HS-5 (cell line): ENCODE measurements at places on chromosomes 1 and 21.

GRCh38 chr1:176220100-176220689 lies 13.1 kb upstream of the COP1 start:
- no peak for DNase-seq

- DNase-seq = no peak
Observed at GRCh38 chr1:190124068-190124467, 353.6 kb downstream of the BRINP3 start.

GRCh38 chr1:59266180-59266926 lies 30.5 kb upstream of the FGGY start:
- no peak for DNase-seq

DNA sequence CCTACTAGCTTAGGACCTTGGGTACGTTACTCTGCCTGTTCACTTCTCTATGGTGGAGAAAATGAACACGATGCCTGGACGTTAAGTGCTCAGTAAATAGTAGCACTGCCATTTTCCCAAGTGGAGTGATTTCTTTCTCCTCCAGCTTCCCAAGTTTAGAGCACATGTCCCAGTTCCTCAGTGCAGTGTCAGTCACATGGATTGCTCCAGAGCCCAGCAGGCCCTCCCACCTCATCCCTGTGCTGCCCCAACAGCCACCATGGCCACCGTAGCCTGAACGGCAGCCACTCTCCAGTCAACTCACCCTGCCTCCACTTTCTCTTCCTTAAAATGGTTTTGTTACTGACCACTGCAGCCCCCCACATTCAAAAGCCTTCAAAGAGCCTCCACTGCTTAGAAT lies 8.5 kb downstream of the STMN1 start:
- DNase-seq = no peak

GRCh38 chr1:193062698-193063463 lies 3.5 kb downstream of the RO60 start:
- no peak for DNase-seq

DNA sequence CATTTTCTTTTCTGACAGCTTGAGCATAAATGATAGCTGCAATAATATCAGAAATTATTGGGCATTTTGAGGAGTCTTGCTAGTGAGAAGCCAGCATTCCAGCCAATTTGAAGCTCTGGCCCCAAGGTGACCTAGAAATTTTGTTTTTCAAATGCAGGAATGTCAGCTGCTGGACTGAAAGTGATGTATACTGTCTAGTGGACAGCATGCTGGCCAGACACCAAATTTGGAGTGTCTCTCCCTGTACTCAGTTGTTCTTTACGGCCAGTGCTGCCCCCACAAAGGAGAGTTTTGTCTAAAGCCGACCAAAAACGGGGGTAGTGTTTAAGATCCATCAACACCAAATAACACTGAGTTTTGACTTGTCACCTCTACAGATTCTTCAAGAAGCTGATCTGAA lies 5.2 kb downstream of the RGS7 start:
- DNase-seq = no peak

DNA sequence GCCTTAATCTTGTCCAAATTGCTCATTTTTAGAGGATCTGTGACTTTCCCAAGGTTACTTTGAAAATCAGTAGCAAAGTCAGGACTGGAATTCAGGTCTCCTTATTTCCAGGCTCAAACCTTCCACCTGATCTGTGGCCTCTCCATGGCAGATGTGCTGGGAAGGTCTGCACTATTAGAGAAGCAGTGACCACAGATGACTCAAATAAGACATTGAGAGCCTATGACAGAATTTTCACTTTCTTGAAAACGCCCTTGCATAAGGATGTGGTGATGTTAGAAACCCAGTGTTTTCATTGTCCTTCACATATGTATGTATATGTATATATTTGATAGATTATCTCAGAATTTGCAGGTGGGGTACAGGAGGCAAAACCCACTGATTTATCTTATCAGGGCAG lies 45.3 kb downstream of the TTC39A start:
- no peak for DNase-seq

GRCh38 chr1:66346873-66347272 lies 187.1 kb upstream of the SGIP1 start:
- no peak for DNase-seq

DNA sequence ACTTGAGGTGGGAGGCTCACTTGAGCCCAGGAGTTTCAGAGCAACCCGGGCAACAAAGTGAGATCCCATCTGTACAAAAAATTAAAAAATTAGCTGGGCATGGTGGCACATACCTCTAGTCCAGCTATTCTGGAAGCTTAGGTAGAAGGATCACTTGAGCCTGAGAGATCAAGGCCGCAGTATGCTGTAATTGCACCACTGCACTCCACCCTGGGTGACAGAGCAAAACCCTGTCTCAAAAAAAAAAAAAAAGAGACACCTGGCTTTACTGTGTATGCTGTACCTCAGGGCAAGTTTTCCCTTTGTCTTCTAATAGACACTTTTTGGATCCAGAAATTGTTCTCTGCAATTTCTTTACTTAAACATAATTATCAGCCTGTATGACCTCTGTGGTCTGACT lies 23.1 kb upstream of the RCC1 start:
- DNase-seq = no peak

- DNase-seq = no peak
Observed at GRCh38 chr1:173005196-173005864, 45.4 kb downstream of the TNFSF18 start.

DNA sequence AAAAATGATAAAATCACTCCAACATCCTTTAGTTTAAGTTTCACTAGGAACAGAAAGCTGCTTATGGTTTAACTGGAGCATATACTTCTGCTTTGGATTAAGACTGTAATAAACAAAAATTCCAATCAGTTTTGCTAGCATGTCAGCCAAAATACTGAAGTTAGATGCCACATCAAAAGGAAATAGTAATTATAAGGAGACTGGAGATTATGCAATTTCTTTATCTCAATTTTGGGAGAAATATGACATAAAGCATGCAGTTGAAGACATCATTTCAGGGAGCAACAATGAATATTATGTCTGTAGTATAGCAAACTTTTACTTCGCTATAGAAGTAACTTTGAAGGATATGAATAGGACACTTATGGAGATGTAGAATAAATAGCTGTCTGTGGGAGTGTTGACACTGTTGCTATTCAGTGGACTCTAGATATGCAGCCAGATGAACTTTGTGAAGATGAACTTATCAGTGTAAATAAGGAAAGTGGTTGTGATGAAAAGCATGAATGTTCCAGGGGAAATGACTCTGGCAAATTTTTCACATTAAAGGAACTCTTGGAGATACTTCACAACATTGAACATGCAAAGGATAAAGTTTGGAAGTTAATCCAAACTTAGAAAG lies 107.8 kb downstream of the RABGAP1L start:
- DNase-seq = no peak

DNA sequence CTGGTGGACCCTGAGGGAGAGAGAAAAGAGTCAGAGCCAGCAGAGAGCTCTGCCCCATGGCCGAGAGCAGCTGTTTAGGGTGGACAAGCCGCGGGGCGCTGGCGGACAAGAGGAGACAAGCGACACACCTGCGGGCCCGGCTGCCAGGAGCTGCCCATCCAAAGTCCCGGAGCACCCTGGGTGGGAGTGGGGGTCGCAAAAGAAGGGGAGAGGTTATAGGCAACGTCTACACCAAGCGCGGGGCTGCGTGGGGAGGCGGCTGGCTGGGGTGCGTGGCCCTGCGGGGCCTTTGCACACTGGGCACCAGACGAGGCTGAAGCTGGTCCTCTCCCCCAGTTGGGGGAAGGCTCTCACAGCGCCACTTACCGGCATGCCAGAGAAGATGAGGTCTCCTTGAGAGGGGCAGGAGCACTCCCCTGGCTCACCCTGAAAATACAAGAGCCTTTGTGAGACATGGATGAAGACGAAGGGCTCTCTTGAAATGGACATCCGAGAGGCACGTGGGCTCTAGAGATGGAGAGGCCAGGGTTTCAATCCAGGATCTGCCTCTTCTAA lies 24.1 kb downstream of the COL16A1 start:
- no peak for DNase-seq

GRCh38 chr21:45256912-45257672 lies 30.6 kb downstream of the POFUT2 start:
- DNase-seq = no peak

DNA sequence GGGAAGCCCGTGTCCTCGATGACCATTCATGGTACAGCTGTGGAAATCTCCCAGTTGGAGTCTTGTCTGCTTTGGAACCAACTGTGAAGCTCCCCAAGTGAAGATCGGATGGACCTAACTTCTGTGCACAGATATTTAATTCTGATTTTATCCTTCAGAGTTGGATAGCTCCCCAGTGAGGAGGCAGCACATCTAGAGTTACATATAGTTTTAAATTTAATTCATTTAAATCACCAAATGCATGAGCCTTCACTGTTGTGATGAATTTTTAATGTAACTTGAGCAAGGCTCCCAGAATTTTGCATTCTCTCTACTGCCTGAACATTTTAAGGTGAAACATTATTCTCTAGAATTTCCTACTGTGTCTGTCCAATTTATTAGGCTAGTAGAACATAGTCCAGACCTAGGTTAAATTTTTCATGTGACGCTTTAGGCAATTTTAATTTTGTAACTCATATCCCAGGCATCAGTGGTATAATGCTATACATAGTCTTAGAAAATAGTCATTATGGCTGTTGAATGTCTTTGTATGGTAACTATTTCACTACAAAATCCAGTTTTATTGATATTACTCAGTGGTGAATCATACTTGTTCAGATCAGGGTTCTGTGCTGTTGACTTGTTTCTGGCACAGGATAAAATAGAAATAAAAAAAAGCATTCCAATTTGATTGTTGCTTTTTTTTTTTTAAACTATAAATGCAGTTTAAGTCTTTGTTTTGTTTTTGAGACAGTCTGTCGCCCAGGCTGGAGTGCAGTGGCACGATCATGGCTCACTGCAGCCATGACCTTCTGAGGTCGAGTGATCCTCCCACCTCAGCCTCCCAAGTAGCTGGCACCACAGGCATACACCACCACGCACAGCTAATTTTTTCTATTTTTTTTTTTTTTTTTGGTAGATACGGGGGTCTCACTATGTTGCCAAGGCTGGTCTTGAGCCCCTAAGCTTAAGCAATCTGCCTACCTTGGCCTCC lies 66.9 kb downstream of the PRDM2 start:
- peak; percentile 76 for DNase-seq

GRCh38 chr1:72010094-72010431 lies 272.3 kb downstream of the NEGR1 start:
- DNase-seq = no peak

DNA sequence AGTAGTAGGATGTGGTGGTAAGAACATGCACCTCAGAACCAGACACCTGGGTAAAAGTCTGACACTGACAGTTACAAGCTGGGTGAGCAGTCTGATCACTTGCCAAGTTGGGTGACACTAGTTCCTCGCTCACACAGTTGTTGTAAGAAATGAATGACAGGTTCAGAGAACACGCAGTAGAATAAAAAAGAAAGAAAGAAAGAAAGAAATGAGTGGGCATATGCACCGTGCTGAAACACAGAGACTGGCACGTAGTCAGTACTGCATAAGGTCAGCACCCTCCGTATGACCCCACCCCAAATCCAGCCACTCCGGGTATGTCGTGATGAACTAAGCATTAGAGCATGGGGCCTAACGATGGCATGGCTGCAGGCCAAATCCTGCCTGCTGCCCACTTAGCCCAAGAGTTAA lies 90.6 kb downstream of the GLUL start:
- no peak for DNase-seq

- no peak for DNase-seq
Observed at GRCh38 chr1:219783605-219784235, 144.6 kb downstream of the SLC30A10 start.

GRCh38 chr1:77287535-77287934 lies 5.7 kb downstream of the AK5 start:
- no peak for DNase-seq

GRCh38 chr1:178645808-178646200 lies 79.2 kb upstream of the RALGPS2 start:
- DNase-seq = peak; percentile 60

GRCh38 chr21:36384885-36385232 lies 333 bp upstream of the CHAF1B start:
- no peak for DNase-seq

DNA sequence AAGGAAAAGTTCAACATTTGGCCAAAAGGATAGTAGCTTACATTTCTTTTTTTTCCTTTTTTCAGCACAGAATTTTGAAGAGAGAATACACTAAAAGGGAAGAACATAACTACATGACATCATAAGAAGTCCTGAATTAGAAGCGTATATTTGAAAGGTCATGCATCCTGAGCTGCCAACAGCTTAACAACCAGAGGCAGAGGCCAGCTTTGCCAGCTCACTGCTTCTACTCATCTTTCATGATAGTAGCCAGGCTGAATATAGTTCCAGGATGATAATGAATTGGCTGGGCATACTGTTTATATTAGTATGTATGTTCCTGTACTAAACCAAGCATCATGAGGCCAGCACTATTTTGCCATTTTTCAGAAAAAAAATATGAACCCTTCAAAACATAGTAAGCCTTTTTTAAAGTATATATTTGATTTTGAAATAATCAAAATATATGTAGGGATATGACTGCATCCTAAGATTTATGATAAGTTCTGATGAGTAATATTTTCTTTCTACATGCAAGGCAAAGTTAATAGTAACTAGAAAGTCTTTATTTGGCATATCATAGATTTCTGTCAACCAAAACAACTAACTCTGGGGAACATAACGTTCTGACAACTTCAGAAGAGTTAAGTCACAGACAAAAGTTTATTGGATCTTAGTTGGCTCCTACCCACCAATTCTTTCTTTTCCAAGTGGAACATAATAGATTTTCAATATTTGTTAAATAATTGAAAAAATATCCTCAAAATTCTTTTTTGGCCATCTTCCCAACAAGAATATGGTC lies 123.2 kb downstream of the DPYD start:
- no peak for DNase-seq

DNA sequence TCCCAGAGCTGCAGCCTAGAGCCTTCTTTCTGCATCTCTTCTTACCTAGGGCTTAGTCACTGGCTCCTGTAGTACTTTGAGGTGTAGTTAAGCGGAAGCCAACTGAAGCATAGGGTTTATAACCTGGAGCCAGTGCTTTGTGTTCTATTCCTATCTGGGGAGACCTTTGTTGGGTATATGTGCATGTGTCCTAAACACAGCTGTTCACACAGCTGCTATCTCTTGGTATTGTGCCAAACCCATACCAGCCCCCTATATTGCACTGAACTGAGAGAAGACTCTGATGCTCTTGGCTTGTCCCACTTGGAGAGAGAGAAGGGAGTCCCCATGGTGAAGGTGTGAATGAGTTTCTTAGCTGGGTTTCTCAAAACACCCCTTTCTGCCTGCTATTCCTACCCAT lies 17.2 kb upstream of the NFASC start:
- no peak for DNase-seq

DNA sequence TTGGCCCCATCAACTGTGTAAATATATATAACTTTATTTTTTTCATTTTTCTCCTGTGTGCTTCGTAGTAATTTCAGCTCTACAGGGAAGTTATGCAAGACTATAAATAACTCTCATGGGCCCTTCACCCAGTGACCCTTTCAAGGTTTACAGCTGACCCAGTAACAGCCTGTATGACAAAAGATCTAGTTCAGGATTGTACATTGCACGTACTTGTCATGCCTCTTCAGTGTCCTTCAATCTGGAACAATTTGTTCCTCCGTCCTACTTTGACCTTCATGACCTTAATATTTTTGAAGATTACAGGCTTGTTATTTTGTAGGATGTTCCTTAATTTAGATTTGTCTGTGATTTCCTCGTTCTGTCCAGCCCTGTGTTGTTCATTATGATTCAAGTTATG lies 40.5 kb downstream of the BRINP2 start:
- no peak for DNase-seq
